ENCODE measurements at places on chromosomes 4 and X.

- no peak for DNase-seq
Measured at GRCh38 chr4:70564033-70564432, 28.0 kb upstream of the AMBN start.

GRCh38 chr4:1899149-1900086 lies 28.2 kb downstream of the NSD2 start:
- DNase-seq, result peak; percentile 53

GRCh38 chr4:51895158-51895557 lies 52.2 kb downstream of the DCUN1D4 start:
- DNase-seq, result no peak

GRCh38 chr4:89413518-89413917 lies 105.9 kb upstream of the GPRIN3 start:
- DNase-seq, result no peak

DNA sequence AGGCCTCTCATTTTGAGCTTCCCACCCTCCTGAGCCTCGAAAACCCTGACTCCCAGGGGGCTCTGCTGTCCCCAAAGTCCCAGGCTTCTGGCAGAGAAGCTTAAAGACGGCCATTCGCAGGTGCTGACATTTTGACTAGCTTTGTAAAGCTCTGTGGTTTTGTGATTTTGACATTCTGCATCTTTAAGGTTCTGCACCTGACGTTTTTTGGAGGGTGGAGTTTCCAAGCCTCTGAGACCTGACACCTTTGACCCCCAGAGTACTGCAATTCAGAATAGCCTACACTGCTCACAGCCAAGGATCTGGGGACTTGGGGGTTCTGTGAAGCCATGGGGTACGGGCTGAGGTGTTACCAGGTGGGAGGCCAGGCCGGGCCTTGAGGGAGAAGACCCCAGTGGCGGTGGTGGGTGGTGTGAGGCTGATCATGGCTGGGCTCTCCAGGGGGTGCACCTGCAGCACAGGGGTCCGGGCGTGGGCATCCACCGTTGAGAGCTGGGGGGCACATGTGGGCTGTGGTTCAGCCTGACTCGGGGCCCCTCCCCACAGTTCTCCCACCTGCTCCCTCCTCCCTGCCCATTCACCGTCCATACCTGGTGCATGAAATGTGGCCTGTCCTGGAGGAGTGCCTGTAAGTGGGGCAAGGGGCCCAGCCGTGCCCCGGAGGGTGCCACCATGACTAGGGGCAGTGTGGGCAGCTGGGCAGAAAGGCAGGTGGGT lies 7.3 kb downstream of the FOXP3 start:
- DNase-seq, result no peak

- DNase-seq, result no peak
Measured at GRCh38 chrX:136646602-136647239, 1.2 kb upstream of the CD40LG start.

- DNase-seq, result no peak
Measured at GRCh38 chrX:40871385-40872082, 136.2 kb upstream of the MED14 start.

GRCh38 chr4:48858130-48858529 lies 27.2 kb downstream of the OCIAD1 start:
- DNase-seq, result no peak

- no peak for DNase-seq
Measured at GRCh38 chr4:23856630-23857029, 33.2 kb downstream of the PPARGC1A start.

GRCh38 chrX:20711366-20711765 lies 444.7 kb upstream of the RPS6KA3 start:
- no peak for DNase-seq

DNA sequence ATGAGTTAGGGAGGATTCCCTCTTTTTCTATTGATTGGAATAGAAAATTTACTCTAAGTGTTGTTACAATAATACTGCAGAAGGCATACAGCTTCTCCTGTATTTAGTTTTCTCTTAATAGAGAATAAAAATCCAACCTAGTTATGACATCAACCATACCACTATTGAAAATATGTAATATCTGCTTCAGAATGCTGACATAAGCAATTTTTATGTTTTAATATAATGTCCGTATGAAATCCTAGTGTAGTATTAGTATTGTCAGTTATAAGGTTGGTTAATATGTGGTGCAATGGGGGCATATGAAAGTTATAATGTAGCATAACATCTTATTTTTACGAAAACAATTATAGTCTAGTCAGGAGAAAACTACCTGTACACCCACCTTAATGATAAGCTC lies 68.2 kb downstream of the HEPH start:
- no peak for DNase-seq

- DNase-seq, result no peak
Measured at GRCh38 chr4:67874986-67875385, 8.8 kb downstream of the TMPRSS11D start.

DNA sequence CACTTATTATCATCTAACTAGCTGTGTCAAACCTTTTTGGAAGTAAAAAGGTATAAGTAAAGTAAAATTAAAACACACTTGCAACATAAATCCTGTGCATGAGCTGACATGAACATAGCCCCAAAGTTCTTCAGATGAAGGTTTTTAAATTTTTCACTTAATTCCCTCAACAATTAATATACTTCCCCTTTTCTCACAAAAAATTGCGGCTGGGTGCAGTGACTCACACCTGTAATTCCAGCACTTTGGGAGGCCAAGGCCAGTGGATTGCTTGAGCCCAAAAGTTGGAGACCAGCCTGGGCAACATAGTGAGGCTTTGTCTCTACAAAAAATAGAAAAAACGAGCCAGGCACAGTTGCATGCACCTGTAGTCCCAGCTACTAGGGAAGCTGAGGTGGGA lies 16.8 kb downstream of the RASGEF1B start:
- no peak for DNase-seq

Measured in NCI-H1930 (cell line).